ENCODE measurements at places on chromosomes 2 and 18. TPM values are rescaled to one million over a fixed set of nuclear protein-coding genes. Genes with fewer than 3 reads are reported as not detected.

The MEP1B gene
- not detected for total RNA-seq

The CCDC150 gene
- total RNA-seq = 4.6 TPM

The PAX8 gene
- 0.18 TPM for total RNA-seq

The TRIB2 gene
- total RNA-seq = 14.2 TPM

DNA sequence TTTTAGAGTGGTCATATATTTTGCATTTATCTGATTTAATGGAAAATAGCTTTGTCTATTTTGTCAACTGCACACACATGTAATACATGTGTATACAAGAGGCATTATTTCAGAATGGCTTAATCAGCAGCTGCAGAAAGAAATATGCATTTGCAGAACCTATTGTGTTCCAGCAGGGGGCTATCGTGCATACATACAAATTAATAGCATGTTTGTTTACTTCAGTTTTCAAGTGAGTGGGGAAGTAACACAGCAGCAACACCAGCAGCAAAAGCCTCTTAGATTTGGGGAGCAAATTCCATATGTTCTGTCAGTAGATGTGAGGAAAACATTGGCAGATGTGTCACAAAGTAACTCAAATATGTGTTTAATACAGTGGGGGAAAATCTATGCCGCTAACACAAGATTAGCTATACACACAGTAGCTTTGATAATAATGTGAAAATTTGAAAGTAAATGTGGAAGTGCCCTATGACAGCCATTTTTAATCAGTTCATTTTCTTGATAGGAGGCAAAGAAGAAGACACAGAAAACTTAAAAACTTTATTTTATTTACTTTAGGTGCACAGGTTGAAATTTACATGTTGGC is 218.1 kb downstream of the WDR7 start:
- peak; percentile 39 for DNase-seq

- no peak for DNase-seq
Measured at GRCh38 chr2:99890568-99891427, 251.6 kb downstream of the AFF3 start.

DNA sequence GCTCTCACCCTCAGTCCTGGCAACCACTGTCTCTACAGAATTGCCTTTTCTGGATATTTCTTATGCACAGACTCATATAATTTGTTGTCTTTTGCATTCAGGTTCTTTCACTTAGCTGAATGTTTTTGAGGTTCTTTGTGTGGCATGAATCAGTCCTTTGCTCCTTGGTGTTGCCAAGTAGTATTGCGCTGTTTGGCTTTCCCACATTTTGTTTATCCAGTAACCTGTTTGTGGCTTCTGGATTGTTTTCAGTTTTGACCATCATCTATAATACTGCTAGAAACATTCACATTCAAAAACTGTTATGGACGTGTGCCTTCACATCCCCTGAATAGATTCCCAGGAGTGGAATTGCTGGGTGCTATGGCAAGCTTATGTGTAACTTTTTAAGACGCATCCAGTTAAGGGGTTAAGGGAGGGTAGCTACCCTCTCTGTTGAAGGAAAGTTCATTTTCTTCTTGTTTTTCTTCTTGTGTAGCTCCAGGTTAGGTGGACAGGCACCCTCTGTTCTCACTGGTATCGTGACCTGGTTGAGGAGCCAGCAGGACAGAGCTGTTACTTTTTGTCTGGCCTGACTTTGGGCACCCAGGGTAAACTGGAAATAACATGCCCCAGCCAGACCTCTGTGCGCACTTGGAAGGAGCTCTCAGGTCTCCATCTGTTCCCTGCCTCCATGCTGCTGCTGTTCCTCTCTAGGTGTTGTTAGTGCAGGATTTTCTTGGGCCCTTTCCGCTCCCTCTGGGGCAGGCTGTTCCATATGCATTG is 29.6 kb downstream of the ARHGAP25 start:
- no peak for DNase-seq

DNA sequence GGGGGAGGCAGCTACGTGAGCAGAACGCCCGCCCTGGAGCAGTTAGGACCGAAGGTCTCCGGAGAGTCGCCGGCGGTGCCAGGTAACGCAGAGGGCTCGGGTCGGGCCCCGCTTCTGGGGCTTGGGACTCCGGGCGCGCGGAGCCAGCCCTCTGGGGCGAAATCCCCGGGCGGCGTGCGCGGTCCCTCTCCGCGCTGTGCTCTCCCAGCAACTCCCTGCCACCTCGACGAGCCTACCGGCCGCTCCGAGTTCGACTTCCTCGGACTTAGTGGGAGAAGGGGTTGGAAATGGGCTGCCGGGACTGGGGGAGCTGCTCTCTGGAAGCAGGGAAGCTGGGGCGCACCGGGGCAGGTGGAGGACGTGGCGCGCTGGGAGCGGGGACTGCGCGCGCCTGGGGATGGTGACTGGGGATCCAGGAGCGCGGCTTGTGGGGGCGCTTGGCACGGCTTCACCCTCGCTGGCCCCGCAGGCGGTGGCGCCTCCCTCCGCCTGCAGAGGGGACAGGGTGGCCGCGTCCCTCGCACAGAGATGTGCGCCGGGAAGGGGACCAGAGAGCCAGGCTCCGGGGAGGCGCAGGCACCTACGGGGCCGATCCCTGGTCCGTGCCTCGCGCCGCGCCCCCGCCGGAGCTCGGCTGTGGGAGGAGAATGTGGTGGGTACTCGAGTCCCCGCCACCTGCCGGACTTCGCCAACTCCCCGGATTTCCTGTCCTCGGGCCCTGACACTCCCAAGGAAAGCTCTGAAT is 688 bp downstream of the CDH20 start:
- DNase-seq = no peak

- no peak for DNase-seq
Measured at GRCh38 chr2:11941201-11942177, 195.1 kb downstream of the LPIN1 start.

Data from pulmonary artery endothelial cell (primary cell).